ENCODE measurements at places on chromosomes 1 and 21.
A peak's percentile ranks its signal among the peaks of the same experiment; 100 is the strongest.

- no peak for DNase-seq
Measured at GRCh38 chr1:224785622-224786021, 143.9 kb upstream of the DNAH14 start.

GRCh38 chr1:14255711-14256110, 342.8 kb upstream of the KAZN start:
- DNase-seq, result no peak

GRCh38 chr21:38985568-38986378, 180.0 kb downstream of the ETS2 start:
- peak; percentile 83 for DNase-seq

- no peak for DNase-seq
Measured at GRCh38 chr1:9389968-9390367, 97.3 kb downstream of the SPSB1 start.

- no peak for DNase-seq
Measured at GRCh38 chr1:228162286-228163006, 3.2 kb upstream of the IBA57 start.

DNA sequence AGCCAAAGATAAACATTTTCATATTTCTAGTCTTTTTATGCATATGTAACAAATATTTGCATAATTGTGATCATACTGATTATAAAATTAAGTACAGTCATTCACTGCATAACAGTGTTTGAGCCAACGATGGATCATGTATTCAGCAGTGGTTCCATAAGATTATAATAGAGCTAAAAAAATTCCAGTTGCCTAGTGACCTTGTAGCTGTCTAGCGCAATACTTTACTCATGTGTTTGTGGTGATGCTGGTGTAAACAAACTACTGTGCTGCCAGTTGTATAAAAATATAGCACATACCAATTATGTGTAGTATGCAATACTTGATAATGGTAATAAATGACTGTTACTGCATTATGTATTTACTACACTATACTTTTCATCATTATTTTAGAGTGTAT, 2.1 kb upstream of the S100A10 start:
- DNase-seq, result no peak

DNA sequence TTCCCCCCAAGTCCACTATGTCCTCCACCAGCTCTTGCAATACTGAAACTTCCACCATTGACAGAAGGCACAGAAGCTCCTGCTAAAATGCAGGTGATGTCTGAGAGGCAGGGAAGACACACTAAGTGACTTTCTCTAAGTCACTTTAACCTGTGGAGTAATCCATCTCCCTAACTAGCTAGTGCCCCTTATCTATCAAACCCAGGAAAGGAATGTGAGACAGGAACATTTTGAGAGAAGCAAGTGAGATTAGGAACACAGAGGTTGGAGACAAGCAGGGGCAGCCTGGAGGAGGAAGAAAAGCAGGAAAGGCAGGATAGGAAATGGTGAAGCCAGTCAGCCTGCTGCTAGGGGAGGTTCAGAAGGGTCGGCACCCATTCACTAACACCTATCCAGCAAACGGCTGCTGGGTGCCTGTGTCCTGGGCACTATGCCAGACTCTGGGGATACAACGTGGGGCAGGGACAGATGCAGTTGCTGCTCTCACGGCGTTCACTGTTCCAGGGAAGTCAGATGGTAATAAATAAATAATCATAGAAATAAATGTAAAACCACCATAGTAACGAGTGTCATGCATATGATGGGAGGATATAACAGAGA, 7.0 kb downstream of the GPA33 start:
- no peak for DNase-seq

All from right forelimb (tissue), 1 donor.